ENCODE measurements at places on chromosomes 4 and X.

DNA sequence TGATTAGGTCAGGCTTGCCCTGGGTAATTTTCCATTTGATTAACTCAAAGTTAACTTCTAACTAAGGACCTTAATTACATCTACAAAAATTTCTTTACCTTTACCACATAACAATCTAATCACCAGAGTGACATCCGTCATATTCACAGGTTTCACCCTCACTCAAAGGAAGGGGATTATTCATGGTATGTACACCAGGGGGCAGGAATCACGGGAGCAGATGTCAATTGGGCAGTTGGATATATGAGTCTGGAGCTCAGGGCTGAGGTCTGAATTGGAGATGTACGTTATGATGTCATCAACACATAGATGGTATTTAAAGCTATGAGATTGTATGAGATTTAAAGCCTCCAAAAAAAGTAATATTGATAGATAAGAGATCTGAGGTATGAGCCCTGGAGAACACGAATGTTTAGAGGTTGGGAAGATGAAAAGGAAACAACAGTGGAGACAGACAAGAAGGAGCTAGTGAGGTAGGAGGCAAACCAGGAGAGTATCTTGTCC lies 52.9 kb downstream of the PGRMC1 start:
- DNase-seq: no peak

DNA sequence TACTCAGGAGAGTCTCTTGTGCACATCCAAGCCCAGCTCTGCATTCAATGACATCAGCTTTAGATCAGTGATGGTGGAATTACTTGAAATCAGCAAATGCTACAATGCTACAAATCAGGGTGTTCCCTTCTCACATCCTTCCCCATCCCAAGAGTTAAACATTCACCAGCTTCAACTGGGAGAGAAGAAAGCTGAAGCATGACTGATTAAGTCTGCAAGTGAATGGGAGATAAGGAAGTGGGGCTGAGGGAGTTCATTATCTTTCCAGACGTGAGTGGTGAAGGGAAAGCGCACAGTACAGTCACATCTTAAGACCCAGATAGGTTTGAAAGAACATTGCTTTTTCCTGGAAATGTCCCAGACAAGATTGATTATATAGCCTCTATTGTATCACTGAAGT lies 26.2 kb upstream of the MAP9 start:
- no peak for DNase-seq

GRCh38 chr4:4667622-4668081 lies 125.8 kb upstream of the STX18 start:
- no peak for DNase-seq

GRCh38 chrX:46208225-46208854 lies 336.9 kb downstream of the ZNF674 start:
- no peak for DNase-seq

DNA sequence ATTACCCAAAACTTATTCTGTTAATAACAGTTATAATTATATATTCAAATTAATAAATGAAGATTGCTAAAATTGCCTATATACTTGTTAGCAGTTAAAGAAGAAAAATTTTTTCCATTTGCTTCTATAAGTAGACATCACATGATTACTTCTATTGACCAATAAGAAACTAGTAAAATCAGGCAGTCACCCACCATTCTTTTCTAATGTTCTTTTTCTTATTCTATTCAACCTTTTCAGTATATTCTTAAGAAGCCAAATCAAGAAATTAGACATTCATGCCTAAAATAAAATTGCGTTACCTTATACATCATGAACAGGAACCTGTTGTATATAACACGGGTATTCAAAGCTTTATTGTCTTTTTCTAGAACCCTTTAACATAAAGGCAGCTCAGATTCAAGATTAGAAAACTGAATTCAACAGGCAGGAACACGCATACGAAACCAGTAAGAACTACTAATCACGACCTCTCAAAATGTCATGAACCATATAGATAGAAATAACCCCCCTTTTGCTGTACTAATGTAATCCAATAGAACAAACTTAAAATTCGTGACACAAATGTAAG lies 568.1 kb upstream of the DIPK2B start:
- DNase-seq: no peak
